HFFc6 (cell line): ENCODE measurements at places on chromosomes 12 and 14.

- no peak for DNase-seq
- peaks cover 23% of the 10 kb centered on the region; the same call in 1 of the 2 replicates for H3K36me3 ChIP-seq
- H3K4me3 ChIP-seq, result no peak overlapping the region
- no peak overlapping the region for H3K27ac ChIP-seq
Measured at GRCh38 chr12:6836851-6837250, 3.9 kb upstream of the GNB3 start.

GRCh38 chr12:108896336-108896735, 16.4 kb downstream of the DAO start:
- H3K4me3 ChIP-seq, result no peak overlapping the region
- no peaks in the 10 kb centered on the region for H3K4me1 ChIP-seq
- peaks cover 6% of the 10 kb centered on the region; the same call in 1 of the 2 replicates for H3K27me3 ChIP-seq
- no peak overlapping the region for H3K27ac ChIP-seq
- H3K36me3 ChIP-seq, result no peaks in the 10 kb centered on the region
- no peak for DNase-seq

DNA sequence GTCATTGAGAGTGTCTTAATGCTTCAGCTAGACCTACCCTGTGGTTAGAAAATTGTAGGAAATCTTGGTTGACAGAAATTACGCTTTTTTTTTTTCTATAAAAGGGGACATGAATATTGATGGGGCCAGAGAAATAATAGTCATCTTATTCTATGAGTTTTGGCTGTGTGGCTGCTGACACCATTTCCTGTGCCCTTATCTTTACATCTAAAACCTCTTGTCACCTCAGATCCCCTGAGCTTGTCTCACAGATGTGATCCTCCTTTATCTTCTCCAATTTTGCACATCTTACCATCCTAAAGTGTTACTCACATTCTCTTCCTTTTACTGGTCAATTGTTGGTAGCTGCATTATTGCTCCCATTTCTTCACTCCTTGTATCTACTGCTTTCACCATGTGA, 36.1 kb downstream of the ASCL1 start:
- no peak overlapping the region for H3K4me3 ChIP-seq
- 0 out of 2 replicates have a peak, but pooled peaks cover 4% of the 10 kb centered on the region for H3K36me3 ChIP-seq
- peaks cover 1% of the 10 kb centered on the region for H3K27me3 ChIP-seq

DNA sequence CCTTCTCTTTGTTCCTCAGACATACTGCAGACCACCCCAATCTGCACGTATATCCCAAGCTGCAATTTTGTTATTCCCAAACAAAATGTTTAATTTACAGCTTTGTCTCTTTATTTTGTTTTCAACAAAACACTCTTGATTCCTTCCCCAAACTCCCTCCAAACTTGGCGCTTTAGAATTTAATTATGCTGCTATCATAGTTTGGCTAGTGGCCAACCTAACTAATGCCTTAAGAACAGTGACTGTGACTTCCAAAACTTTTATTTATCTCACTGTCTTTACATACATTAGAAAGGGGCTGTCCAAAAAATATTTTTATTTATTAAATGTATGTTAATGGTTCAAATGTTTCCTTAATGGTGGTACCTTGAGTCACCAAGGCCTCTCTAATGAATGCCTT, 7.1 kb downstream of the TMBIM4 start:
- peaks cover 64% of the 10 kb centered on the region for H3K36me3 ChIP-seq
- DNase-seq, result no peak
- H3K27me3 ChIP-seq, result peaks cover 2% of the 10 kb centered on the region; the same call in 1 of the 2 replicates
- no peak overlapping the region for H3K27ac ChIP-seq
- no peak overlapping the region for H3K4me3 ChIP-seq

- H3K36me3 ChIP-seq, result no peaks in the 10 kb centered on the region
- H3K4me1 ChIP-seq, result peaks cover 29% of the 10 kb centered on the region
- H3K27me3 ChIP-seq, result no peaks in the 10 kb centered on the region; the same call in 1 of the 2 replicates
- no peak overlapping the region for H3K27ac ChIP-seq
- no peak for DNase-seq
Measured at GRCh38 chr14:35551081-35551480, 17.1 kb downstream of the INSM2 start.

- H3K36me3 ChIP-seq, result peaks cover 41% of the 10 kb centered on the region
- 0 out of 2 replicates have a peak overlapping the region, but pooled peaks have one; percentile 30 for H3K27ac ChIP-seq
- H3K4me3 ChIP-seq, result peak overlapping the region; percentile 76; the same call in 1 of the 2 replicates
Measured at GRCh38 chr14:44966601-44967336, 4.8 kb downstream of the TOGARAM1 start.

DNA sequence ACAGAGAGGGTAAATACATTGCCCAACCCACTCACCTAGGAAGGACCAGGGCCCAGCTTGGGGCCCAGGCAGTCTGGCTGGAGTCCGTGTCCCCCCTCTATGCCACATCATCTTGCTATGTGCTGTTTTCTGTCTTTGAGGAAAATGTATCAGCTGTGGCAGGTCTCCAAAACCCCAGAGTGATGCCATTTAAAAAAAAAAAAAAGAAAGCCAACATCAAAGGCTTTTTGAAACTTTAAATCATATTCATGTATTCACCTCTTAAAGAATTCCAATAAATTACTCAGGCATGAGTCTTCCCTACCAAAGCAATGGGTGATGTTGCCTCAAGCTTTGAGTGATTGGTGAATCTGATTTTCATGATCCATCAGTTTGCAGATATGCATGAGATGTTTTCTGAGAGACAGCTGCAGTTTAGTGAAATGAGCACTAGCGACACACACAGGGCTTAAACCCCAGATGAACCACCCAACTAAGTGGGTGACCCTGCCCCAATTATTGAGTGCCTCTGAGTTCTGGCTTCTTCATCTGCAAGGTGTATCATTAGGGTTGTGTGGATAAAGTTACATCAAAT, 6.1 kb downstream of the KRT81 start:
- DNase-seq, result peak; percentile 75
- H3K4me1 ChIP-seq, result peaks cover 79% of the 10 kb centered on the region
- H3K27ac ChIP-seq, result peak overlapping the region; percentile 63

GRCh38 chr14:105487449-105487985, 831 bp downstream of the CRIP1 start:
- H3K27ac ChIP-seq, result peak overlapping the region; percentile 55
- no peak for DNase-seq
- peak overlapping the region; percentile 17; the same call in 1 of the 2 replicates for H3K4me3 ChIP-seq
- peaks cover 7% of the 10 kb centered on the region for H3K27me3 ChIP-seq
- H3K4me1 ChIP-seq, result peaks cover 18% of the 10 kb centered on the region

- H3K27ac ChIP-seq, result no peak overlapping the region
- DNase-seq, result no peak
- H3K4me1 ChIP-seq, result peaks cover 9% of the 10 kb centered on the region
- no peaks in the 10 kb centered on the region for H3K36me3 ChIP-seq
- H3K27me3 ChIP-seq, result peaks cover 64% of the 10 kb centered on the region
Measured at GRCh38 chr14:91380610-91381371, 36.8 kb downstream of the CCDC88C start.

DNA sequence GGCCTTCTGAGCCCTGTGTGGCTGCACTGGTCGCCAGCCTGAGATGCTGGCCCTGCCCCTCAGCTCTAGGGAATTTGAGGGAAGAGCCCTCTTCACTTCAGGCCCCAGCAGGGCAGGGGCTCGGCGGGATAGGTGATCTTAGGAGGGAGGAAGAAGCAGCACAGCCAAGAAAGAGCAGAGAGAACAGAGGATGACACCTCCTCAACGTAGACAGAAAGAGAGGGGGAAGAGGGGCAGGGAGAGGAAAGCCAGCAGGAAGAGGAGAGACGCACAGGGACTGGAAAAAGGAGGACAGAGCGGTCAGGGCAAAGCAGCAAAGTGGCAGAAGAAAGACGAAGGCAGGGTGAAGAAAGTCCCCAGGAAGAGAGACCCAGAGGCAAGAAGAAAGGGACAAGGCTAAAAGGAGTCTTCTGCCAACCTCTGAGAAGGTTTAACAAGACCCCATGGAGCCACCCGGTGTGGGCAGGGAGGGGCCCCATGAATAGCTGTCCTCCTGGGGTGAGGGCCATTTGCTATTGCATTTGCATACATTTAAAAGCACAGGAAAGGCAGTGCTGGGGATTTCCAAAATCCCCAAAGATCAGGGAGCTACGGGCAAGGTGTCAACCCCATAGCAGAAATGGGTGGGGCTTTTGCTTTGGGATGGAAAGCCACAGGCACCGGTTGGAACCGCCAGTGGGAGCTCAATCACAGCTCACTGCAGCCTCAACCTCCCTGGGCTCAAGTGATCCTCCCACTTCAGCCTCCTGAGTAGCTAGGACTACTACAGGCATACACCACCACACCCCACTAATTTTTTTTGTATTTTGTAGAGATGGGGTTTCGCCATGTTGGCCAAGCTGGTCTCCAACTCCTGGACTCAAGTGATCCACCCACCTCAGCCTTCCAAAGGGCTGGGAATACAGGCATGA, 22.7 kb downstream of the CMKLR1 start:
- peaks cover 3% of the 10 kb centered on the region; the same call in 1 of the 2 replicates for H3K27me3 ChIP-seq

GRCh38 chr12:12892681-12893141, 1.3 kb downstream of the GPRC5A start:
- peak overlapping the region; percentile 94 for H3K4me3 ChIP-seq
- H3K27me3 ChIP-seq, result peaks cover 11% of the 10 kb centered on the region
- no peak for DNase-seq
- H3K27ac ChIP-seq, result 0 out of 2 replicates have a peak overlapping the region, but pooled peaks have one; percentile 97
- H3K36me3 ChIP-seq, result peaks cover 52% of the 10 kb centered on the region
- peaks cover 81% of the 10 kb centered on the region for H3K4me1 ChIP-seq

- H3K36me3 ChIP-seq, result no peaks in the 10 kb centered on the region
- H3K4me3 ChIP-seq, result no peak overlapping the region
- peaks cover 2% of the 10 kb centered on the region for H3K27me3 ChIP-seq
- H3K27ac ChIP-seq, result no peak overlapping the region
Measured at GRCh38 chr12:92703786-92704185, 997 bp downstream of the PLEKHG7 start.

- H3K27ac ChIP-seq, result no peak overlapping the region
- H3K4me3 ChIP-seq, result no peak overlapping the region
- no peaks in the 10 kb centered on the region for H3K36me3 ChIP-seq
- no peak for DNase-seq
Measured at GRCh38 chr12:114269153-114269552, 136.8 kb downstream of the TBX5 start.

GRCh38 chr12:105822131-105823105, 316.3 kb downstream of the NUAK1 start:
- no peaks in the 10 kb centered on the region for H3K27me3 ChIP-seq
- H3K4me3 ChIP-seq, result no peak overlapping the region

GRCh38 chr14:73426877-73427276, 31.5 kb downstream of the NUMB start:
- H3K4me1 ChIP-seq, result peaks cover 43% of the 10 kb centered on the region
- no peak overlapping the region for H3K27ac ChIP-seq
- H3K36me3 ChIP-seq, result peaks cover 10% of the 10 kb centered on the region; the same call in 1 of the 2 replicates
- H3K4me3 ChIP-seq, result no peak overlapping the region
- no peaks in the 10 kb centered on the region for H3K27me3 ChIP-seq
